ENCODE measurements at places on chromosomes 12 and 14.

DNA sequence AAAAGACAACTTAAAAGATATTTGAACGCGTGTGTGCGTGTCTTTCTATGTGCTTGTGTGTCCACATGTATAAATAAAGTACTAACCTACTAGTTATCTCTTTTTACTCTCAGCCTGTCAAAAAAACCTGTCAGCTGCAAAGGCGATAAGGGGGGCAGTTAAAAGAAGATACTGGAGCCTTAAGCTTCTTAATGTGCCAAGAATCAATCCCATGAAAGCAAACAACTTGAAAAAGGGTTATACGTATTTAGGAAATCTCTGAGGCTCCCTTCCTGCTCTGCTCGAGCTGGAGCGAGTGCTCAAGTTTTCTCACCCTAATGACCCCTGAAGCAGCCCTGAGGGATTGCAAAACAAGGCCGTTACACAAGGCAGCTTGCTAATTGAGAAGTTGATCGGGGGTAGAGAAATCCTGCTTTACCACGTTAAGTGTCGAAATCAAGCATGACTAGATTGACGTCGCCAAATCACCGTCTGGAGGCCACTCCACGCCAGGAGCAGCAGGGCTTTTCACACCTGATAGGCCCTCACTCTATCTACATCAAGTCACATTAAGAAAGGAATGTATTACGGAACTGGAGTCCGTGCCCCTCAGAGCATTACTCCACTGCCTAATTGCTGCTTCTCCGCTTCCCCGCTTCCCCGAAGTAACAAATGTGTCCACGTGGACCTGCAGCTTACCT lies 32.4 kb downstream of the LMO3 start:
- peak; percentile 88 for DNase-seq

- no peak for DNase-seq
Observed at GRCh38 chr12:99122496-99122895, 477.4 kb downstream of the APAF1 start.

DNA sequence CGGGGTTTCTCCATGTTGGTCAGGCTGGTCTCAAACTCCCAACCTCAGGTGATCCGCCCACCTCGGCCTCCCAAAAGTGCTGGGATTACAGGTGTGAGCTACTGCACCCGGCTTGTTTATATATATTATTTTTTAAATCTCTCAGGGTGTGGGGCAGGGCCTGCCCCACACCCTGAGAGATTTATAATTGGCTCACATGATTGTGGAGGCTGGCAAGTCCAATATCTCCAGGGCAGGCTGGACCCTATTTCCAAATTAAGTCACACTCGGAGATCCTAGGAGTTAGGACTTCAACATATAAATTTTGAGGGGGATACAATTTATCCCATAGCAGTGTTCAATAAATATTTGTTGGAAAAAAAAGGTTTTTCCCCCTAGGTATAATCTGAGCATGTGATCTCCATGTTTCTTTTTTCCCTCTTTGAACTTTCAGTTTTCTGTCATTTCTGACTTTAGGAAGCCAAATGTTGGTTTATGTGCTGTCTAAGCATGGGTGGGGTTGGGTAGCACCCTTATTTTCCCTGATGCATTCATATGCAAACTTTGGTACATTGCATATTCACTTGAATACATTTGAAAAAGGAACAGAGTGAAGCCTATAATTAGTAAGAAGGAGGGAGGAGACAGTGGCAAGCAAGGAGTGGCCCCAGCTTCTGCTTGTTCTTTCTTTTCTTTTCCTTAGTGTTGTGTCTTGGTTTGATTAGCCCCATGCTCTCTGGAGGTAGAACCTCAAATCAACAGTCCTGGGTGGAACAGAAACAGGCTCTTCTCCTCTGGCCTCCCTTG lies 8.7 kb upstream of the A2ML1 start:
- no peak for DNase-seq

GRCh38 chr12:117262749-117263148 lies 72.5 kb upstream of the FBXO21 start:
- no peak for DNase-seq

GRCh38 chr12:3836641-3837040 lies 36.6 kb downstream of the PARP11 start:
- DNase-seq, result no peak

- DNase-seq, result no peak
Observed at GRCh38 chr14:88849716-88850115, 25.3 kb downstream of the TTC8 start.

DNA sequence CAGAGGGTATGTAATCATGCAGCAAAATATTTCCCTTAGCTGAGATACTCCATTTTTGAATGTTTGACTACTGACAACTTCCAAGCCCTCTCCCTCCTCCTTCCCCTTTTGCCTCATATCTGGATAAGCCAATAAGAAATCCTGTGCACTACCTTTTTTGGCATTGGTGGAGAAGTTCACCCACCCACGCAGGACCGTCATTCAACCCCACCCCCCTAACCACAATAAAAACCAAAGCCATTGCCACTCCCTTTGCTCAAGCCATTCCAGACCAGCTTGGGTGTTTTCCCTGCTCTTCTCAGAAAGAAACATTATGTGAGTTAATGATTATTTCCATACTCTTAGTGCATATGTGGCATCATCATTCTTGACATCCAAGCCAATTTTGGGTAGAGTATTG lies 176.7 kb downstream of the PTPN11 start:
- peak; percentile 20 for DNase-seq

GRCh38 chr12:10741845-10742244 lies 18.7 kb upstream of the YBX3 start:
- DNase-seq, result peak; percentile 53

DNA sequence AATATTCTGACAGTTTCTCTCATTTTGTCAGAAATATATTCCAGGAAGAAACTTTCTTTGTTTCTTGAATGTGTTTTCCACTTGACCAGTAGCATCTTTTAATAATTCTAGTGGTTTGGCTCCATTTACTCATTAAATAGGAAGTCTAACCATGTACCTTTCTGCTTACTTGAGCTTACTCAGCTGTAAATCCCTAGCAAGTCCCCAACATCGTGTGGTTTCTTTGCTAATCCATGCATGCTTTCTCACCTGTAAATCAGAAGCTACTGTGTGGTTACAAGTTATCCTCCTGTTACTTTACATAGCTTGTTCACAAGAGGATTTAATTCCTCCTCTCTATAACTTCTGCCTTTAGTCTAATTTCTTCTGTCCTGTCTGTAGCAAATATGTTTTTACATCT lies 227.7 kb downstream of the FSCB start:
- no peak for DNase-seq

- DNase-seq, result no peak
Observed at GRCh38 chr12:45354399-45354798, 138.5 kb downstream of the ANO6 start.
